SW 1271 (cell line): ENCODE measurements at places on chromosomes 7 and 10.

- no peak for DNase-seq
Observed at GRCh38 chr7:7183061-7183837, 905 bp downstream of the C1GALT1 start.

DNA sequence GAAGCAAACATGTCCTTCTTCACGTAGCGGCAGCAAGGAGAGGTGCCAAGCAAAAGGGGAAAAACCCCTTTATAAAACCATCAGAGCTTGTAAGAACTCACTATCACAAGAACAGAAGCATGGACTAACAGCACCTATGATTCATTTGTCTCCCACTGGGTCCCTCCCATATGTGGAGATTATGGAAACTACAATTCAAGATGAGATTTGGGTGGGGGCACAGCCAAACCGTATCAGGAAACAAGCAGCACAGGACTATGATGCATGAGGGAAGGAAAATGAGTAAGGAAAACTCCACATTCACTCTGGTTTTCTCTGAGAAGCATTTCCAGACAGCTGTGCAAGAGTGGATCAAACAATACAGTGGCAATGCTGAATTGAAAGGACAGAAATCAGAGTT, 81.6 kb downstream of the RSU1 start:
- DNase-seq = no peak

DNA sequence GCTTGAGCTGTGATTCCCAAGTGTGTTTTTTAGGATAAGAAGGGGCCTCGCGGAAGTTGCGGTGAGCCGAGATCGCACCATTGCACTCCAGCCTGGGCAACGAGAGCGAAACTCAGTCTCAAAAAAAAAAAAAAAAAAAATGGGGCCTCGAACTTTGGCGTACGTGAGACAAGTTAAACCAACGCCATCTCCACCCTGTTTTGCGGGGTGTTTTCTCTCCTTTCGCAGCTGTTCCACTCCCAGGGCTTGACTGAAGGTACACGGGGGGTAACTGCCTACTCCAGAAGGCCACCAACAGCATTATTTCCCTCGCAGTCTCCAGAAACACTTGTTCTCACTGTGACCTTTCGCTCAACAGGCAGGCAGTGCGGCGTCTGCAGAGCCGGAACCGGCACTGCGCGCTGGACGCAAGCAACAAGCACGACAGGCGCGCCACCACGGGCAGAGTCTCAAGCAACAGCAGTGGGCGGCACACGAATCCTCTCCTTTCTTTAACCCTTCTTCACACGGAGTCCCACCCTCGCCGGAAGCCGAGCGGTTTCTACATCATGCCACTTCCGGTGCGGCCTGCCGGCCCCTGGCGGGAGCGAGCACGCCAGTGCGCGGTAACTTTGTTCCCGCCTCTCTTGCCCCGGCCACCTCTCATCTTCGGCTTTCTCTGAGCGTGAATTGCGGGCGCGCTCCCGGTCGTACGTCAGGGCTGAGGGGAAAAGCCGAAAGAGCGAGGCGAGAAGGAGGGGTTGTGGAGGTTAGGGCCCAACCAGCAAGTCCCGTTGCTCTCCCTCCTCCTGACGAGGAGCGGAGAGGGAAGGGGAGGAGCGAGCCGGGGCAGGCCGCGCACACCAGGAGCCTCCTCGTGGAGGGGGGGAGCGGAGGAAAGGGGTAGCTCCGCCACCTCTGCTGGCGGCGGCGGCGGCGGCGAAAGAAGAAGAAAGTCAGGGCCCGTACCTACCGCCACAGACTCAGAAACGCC, 814 bp upstream of the CDK13 start:
- DNase-seq = peak; percentile 98

- no peak for DNase-seq
Observed at GRCh38 chr7:22356010-22356691, 803 bp downstream of the RAPGEF5 start.

GRCh38 chr10:3801558-3802192, 16.7 kb upstream of the KLF6 start:
- DNase-seq = no peak

GRCh38 chr7:11166051-11166450, 192.4 kb downstream of the PHF14 start:
- no peak for DNase-seq

- DNase-seq = no peak
Observed at GRCh38 chr10:32318476-32318896, 28.5 kb downstream of the EPC1 start.

DNA sequence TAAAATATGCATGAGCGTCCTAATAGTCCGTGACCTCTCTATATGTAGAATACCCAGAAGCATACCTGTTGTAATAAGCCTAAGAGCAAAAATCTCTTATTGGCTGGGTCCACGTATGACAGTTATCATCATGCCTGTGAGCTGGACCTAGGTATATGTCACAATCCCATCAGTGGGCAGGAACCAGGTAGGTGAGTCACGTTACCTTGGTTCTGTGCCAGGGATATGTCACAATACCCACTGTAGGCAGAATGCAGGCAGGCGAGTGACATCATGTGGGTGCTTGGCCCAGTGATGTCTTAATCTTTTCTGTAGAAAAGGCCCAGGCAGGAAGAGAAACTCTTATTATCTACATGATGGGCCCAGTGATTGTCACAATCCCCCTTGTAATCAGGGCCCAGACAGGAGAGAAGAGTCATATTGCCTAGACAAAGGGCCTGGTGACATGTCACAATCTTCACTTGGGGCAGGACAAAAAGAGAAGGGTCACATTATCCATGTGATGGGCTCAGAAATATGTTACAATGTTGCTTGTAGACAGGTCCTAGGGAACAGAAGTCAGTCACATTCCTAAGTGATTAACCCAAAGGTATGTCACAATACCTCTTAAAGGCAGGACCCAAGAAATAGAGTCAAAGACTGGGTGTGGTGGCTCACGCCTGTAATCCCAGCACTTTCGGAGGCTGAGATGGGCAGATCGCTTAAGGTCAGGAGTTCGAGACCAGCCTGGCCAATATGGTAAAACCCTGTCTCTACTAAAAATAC, 12.9 kb upstream of the ZNF736 start:
- no peak for DNase-seq

DNA sequence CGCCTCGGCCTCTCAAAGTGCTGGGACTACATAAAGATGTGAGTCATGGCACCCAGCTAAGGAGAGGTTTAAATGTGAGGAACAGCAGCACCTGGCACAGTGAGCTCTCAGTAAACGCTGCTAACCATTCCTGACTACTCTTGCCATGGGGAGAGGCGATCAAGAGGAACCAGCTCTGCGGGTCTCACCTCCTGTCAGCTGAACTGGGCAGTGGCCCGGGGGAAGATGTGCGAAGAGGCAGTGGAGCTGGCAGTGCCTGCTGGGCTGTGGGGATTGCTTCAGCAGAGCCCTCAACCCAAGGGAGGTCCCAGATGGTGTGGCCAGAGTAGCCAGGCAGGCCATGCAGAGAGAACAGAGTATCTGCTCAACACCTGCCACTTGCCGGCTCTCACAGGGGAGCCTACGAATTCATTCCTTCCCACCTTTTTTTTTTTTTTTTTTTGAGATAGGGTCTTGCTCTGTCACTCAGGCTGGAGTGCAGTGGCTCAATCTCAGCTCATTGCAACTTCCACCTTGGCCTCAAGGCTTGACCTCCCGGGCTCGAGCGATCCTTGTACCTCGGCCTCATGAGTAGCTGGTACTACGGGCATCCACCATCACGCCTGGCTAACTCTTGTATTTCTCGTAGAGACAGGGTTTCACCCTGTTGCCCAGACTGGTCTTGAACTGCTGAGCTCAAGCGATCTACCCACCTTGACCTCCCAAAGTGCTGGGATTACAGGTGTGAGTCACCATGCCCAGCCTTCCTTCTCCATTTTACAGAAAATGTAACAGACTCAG, 6.8 kb downstream of the POLM start:
- no peak for DNase-seq

DNA sequence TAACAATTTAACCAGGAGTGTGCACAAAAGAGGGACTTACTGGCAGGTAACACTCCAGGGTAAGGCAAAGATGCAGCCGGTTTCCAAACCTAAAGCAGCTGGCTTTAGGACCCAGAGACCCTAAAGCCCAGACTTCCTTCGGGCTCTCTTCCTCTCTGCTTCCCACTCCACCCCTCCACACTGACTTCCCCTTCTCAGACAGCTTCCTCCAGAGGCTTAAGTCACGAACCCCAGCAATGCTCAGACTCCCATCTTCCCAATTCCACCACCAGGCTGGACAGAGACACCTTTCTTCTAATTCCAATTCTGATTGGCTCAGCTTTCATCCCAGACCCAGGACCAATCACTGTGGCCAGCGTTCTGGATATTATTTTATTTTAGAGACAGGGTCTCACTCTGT, 24.8 kb downstream of the STYXL1 start:
- no peak for DNase-seq

DNA sequence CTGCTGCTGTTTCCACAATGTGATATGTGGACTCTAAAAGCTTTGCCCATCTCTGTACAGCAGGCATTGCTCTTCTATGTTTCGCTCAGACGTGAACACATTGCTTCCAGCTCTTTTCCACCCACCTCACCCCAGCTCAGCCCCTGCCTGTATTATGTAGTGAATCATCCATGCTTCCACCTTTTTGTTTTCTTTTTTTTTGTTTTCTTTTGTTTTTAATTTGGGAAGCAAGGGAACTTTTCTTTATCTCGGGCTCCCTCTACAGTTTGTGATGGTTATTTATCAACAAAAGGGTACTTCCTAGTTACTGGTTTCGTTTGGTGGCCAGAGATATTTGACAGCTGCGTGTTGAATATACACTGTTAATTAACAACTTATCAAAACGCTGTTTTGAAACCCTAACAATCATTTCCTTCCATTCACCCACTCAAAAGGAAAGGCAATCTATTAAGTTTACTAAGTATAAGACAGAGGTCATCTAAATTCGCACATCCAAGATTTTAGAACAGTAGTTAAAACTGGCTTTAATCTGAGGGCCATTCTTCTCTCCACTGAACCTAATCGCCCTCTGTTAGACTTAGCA, 127.9 kb upstream of the STK17A start:
- DNase-seq = peak; percentile 35

DNA sequence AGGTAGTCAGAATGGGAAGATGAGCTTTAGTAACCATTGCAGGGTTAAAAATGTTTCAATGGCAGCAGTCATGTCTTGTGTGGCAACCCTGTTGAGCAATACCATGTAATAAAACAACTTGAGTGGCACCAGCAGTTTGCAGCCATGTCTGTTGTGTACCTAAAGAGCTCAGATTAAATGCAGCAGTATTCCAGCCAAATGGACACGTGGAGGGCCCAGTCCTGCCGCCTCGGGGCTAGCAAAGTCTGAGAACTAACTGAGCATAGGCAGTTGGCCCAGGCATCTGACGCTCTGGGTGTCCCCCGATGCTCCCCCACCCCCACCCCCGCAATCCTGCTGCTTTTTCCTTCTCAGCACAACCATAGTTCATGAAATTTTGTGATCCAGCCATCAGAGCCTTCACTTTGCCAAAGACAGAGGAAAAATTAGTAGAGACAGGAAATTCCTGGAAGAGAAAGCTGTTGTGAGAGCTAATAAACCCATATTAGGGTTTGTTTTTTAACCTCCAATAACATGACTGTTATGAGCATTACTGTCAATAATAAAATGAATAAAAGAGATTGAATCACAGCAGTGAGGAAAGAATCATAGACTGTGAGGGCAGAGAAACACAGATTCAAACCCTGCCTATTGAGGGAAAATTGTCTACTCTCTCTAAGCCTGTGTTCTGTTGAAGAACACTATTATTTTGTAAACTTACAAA, 220.6 kb upstream of the RHOBTB1 start:
- DNase-seq = no peak

- DNase-seq = no peak
Observed at GRCh38 chr7:117830422-117830954, 42.8 kb downstream of the CTTNBP2 start.

DNA sequence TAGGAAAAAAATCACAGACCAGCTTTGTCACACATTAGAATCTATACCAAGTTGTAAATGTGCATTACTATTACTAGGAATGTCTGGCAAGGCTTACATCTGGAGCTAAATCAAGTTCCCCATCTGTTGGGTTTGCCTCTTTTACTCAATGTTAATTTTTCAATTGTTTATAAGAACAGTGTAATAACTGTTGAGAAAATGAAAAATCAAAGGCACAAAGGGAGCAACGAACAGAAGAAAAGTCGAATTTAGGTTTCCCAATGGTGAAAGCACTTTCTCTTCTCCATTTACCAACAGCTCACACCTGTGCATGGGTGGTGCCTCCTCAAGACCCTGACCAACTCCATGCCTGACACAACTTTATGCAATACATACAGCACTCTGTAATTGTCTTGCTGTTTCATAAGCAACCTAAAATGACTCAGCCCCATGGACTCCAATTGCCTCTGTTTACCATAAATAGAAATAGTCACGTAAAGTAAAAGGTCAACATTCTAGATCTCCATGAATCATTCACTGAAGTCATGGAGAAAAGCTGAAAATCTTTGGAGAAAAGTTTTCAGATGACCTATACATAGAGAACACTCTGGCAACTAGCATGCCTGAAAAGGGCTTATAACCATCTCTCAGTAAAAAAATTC, 95.5 kb upstream of the KCNIP2 start:
- DNase-seq = no peak

DNA sequence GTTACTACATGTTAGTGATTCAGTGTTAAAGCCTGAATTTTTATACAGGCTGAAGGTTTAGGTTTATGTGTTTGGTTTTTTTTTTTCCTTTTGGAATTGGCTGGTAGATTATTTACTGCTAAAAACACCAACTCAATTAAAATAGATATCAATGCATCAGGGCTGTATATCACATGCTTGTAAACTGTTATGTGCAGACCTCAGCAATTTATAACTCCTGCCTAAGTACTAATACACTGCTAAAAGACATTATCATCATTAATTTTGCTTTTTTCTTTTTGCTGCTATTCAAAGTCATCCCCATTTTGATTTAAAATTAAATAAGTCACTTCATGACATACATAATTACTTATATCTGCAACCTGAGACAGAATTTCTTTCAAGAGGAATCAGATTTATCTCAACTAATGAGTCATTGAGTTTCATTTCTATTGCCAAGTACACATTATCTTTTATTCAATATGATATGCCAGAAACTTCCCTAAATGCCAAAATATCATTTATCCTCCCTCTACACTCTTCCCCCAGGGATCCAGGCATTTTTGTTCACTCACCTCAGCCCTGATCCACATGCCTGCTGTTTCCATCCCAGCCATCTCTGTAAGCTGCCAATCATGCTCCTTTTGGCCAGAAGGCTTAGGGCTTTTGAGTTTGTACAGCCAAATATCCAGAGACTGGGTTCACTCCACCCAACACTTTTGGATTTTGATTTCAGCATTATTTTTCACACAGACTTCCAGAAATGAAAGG, 98.5 kb downstream of the POLR1F start:
- no peak for DNase-seq

DNA sequence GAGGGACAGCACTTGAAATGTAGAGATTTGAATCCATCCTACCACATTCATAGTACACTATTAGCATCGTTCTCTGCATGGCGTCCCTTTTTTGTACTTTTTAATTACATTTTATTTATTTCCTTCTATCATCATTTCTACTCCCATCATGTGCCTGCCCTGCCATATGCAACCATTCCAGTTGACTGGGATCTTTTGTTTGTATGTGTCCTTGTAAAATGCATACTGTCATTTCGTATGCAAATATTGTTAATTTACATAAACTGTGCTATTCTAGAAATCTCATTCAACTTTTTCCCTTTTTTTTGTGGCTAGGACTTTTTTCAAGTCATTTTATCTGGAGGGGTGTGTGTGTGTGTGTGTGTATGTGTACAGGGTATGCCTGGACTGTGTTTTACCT, 57.9 kb downstream of the RAB11FIP2 start:
- no peak for DNase-seq
